ENCODE measurements at places on chromosomes 16 and 17.

- DNase-seq = no peak
Measured at GRCh38 chr17:3903051-3903825, 10.4 kb upstream of the CAMKK1 start.

DNA sequence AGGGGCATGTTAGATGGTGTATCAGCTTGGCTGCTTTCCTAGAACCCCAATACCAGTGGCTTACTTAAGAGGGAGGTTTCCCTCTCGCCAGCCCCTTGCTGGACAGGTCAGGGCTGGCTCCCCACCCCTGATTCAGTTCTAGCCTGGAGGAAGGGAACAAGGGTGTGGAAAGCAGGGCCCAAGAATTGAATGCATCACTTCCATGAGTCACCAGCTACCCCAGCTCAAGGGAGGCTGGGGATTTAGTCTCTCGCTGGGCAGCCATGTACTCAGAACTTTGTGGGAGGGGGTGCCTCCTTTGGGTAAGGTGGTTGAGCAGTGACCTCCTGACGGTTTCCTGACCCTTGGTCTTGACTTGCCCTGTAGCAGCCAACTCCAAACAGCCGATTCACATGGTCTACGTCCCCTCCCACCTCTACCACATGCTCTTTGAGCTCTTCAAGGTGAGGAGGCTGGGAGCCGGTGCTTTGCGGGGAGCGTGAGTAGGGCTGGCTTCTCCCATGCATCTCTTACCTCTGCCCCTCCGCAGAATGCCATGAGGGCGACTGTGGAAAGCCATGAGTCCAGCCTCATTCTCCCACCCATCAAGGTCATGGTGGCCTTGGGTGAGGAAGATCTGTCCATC lies 12.8 kb downstream of the PDK2 start:
- DNase-seq = no peak

DNA sequence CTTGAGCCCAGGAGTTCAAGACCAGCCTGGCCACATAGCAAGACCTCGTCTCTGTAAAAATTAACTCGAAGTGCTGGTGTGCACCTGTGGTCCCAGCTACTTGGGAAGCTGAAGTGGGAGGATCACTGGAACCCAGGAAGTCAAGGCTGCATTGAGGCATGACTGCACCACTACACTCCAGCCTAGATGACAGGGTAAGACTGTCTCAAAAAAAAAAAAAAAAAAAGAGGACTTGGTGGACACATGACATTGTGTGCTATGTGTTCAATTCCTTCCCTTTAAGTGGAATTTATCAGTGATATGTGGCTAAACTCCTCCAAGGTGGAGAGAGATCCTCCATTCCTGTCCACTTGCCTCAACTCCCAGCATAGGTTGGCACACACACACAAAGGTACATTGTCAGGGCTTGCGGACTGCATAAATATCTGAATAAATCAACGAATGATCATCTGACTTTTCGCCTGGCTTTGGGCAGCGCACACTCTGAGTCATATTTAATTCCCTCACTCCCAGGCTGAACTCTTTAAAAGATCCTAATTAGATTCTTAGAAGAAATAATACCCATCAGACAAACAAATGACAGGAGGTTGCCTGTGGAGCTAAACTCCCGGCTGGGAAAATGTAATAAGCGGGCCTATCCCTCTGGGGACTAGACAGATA lies 25.0 kb upstream of the SYT17 start:
- DNase-seq = no peak

GRCh38 chr16:72098936-72099335 lies 5.3 kb downstream of the DHX38 start:
- DNase-seq = no peak

- DNase-seq = no peak
Measured at GRCh38 chr17:19284005-19284959, 47.1 kb downstream of the EPN2 start.
